ENCODE measurements at places on chromosomes 12 and 14.
A peak's percentile ranks its signal among the peaks of the same experiment; 100 is the strongest.

DNA sequence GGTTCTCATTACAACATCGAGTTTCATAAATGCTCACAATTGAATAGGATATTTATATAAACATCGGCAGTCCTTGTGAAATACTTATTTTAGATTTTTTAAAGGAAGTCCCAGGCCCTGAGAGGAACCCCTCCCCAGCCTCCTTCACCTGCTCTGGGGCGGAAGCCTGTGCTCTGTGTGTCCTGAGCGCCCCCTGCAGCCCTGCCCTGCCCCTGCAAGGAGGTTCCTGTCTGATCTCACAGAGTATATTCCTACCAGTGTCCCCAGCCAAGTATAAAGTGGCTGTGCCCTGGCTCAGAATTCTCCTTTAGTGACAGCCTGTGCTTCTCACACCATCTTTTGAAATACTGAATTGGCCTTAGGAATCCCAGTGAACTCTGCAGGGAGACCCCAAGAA lies 659.5 kb downstream of the TMEM121 start:
- peak; percentile 48 for DNase-seq

DNA sequence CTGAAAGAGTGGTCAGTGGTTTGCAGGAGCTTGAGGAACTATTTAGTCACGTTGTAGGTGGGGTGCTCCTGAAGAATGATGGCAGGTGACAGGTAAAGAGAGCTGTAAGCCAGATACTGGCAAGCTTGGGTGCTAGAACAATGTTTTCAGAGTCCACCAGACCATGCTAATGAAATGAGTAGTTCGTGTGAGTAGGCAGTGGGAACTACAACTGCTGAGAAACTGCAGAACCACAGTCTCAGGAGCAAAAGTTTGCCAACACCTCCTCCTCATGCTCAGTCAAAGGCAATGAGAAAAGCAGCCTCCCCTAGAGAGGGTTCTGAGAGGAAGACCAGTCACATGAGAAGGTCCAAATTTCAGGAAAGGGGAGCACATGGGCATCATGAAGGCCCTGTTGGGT lies 91.3 kb downstream of the PRKD1 start:
- no peak for DNase-seq

DNA sequence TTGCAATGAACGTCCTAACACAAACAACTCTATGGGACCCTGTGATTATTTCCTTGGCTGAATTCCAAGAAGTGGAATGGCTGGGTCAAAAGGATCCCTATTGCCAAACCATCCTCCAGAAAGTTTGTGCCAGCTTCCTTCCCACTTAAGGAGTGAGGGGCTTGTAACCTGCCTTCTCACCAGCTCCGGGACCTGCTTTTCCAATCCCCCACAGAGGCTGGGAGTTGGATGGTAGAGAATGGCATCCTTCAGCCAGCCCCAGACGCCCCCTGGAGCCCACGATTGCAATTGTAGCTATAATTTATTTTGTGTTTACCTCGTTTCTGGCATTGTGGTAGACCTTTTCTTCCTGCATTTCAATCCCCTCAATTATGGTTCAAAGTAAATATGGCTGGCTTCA lies 9.7 kb upstream of the ZDHHC22 start:
- no peak for DNase-seq

GRCh38 chr12:47079468-47079980 lies at the start of the genes AMIGO2 and PCED1B:
AMIGO2 (minus strand) TSS chr12:47079959; CDS start chr12:47079002, 957 bp downstream.
PCED1B (plus strand) TSS chr12:47079621; CDS start chr12:47235064, 155,443 bp downstream.
- DNase-seq, result peak; percentile 63

DNA sequence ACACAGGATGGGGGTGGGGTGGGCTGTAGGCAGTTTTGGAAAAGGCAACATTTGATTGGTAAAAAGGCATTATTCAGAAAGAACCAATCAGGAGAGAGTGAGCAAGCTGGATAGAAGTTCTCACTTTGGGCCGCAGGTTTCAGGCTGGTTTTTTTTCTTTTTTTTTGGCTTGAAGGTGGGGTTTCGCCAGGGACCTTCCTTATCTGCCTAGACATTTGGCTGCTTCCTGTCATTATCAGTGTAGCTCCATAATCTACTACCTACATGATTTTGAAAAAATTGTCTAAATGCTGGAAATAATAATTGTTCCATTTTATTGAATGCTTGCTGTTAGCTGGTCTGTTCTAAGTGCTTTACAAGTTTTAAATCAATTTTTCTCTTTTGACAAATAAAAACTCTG lies 649.0 kb downstream of the TMTC2 start:
- no peak for DNase-seq

GRCh38 chr14:65098586-65098985 lies 3.7 kb downstream of the MAX start:
- no peak for DNase-seq

GRCh38 chr14:58801086-58801485 lies 163.3 kb downstream of the DACT1 start:
- DNase-seq, result no peak
